Hypothalamus (tissue), 51 donors: ENCODE measurements at places on chromosomes 2 and 18.

DNA sequence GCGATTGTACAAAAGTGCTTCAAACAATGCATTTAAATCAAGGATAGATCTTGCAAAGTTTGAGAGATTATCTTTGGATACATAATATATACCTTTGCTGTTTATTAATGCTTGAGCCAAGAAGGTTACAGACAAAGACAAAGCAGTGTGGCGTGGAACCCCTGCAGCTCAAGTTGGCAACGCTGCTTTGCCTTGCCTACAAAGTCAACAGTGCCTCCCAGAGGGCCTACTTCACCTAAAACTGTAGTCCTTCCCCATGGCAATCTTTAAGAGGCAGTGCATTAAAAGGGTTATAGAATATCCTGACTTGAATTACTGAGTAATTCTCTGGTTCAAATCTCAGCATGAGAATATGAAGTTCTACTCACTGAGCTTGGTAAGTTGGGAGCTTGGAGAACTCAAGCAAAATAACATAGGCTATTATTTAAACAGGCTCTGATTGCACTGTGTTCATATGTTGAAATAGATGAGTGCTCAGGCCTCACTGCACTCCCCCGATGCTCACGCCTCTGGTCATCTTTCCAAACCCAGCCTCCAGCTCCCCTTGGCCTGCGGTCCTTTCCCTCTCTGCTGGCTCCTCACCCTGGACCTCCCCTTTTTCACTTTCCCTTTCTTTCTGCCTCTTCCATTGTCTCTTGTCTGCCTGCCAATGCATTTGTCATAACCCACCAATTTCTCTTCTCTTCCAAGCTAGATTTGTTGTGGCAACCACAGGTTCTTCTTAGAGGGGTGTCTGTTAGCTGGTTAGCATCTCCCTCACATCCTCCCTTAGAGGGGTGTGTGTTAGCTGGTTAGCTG is 96.5 kb downstream of the MYT1L start:
- DNase-seq, result no peak

- DNase-seq, result no peak
Measured at GRCh38 chr2:42922790-42923579, 130.6 kb upstream of the HAAO start.

DNA sequence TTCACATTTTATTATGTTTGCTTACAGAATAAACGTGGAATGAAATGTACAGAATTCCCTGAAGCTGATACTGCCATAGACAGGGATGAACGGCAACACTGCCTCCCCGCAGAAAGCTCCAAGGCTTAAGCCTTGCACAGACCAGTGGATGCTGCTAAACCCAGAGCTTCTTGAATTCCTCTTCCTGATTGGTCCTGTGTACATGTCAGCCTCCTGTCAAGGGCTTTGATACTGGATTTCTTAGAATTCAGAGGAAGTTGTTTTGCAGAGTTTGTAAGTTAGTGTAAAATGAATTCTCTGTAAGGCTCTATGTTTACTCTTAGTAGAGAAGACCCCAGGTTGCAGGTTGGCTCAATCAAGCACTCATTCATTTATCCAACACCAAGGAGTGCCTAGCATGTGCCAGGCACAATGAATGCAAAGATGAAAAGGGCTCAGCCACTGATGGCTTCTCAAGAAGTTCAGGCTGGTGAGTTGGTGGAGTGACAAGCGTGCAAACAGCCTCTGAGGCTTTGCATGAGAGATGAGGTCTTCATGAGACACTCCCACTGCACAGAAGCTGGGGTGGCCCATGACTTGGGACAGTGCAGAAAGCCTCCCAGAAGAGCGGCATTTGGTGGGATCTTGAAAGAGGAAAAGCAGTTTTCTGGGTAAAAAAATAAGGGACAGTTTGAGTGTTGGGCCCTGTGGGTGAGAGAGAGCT is 50.4 kb downstream of the ACKR3 start:
- no peak for DNase-seq

DNA sequence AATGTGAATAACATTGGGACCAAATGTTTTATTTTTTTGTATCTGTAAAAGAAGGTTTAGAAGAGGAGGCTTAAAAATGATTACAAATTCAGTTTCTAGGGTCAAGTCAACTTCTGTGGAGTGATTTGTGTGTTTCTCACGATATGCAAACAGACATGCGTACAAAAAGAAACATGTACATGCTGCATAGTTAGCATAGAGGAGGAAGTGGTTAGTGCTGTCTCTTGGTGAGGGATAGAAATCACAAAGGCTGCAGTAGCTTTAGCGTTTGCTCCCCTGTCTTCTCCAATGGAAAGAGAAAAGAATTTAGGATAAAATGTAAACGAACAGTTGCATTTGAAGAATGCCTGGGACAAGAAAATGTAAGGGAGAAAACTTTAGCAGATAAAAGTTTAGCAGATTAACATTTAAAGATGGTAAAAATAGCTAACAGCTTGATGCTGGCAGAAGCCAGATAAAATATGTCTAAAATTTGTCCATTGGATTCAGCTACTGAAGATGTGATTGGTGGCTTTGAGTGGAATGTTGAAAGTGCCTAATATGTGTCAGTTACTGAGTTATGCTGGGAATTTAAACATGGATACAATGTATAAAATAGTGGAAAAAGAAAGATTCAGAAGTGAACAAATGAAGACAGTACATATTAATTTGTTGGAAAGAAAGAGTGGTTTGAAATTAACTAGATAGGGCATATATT is 44.9 kb downstream of the MALT1 start:
- DNase-seq, result no peak

DNA sequence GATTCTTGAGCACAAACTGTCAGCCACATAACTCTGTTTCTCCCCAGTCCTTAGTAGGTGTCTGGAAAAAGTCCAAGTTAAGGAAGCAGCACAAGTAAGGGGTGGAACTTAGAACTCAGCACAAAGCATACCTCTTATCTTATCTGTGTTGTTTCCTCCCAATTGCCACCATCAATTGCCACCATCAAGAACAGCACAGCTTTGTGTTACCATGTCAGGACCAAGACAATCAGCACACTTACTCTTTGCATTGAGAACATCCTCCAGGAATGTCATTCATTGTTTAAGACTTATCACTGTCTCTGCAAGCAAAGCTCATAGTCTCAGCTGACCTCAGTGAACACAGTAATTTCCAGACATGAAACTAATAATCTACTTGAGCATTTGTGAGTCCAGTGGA is 212.7 kb upstream of the FSHR start:
- DNase-seq, result no peak

GRCh38 chr2:40531359-40531758 is 79.5 kb upstream of the SLC8A1 start:
- no peak for DNase-seq

DNA sequence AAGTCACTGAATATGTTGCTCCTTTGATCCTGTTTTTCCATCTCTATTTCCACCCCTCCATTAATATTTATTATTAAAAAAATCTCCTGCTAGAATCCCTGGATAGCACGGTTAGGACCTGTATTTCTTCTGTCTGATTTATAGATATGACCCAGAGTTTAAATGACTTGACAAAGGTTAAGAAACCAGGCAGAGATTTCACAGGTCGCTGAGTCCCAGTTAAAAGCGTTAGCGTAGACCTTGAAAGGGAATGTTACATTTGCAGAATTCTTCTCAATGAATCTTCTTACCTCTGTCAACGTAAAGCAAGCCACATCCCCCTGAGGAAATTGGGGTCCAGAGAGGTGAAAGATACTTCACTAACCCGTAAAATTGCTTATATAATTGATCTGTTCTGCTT is 220.2 kb downstream of the GCA start:
- no peak for DNase-seq

DNA sequence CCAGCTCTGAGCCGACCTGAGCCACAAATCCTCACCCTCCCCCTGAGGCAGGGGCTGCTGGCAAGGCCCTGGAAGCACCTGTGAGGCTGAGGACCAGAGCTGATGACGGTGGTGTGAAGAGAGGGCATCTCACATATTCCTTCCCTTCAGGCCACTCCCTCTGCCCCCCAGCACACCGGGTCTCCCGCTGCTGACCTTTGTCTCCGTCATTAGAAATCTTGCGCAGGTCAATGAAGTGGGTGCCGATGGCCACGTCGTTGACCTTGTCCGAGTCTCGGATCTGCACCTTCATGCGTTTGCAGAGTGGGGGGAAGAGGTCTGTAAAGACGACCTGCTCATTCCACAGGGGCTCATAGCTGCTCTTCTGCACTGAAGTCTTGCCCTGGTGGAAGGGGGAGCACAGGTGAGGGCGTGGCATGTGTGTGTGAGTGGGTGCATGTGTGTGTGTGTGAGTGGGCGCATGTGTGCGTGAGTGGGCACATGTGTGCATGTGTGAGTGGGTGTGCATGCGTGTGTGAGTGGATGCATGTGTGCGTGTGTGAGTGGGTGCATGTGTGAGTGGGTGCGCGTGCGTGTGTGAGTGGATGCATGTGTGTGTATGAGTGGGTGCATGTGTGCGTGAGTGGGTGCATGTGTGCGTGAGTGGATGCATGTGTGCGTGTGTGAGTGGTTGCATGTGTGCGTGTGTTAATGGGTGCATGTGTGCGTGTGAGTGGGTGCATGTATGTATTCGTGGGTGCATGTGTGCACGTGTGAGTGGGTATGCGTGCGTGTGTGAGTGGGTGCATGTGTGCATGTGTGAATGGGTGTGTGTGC is 4.5 kb upstream of the OTOF start:
- DNase-seq, result no peak
